ENCODE measurements at places on chromosomes 7 and 10.

DNA sequence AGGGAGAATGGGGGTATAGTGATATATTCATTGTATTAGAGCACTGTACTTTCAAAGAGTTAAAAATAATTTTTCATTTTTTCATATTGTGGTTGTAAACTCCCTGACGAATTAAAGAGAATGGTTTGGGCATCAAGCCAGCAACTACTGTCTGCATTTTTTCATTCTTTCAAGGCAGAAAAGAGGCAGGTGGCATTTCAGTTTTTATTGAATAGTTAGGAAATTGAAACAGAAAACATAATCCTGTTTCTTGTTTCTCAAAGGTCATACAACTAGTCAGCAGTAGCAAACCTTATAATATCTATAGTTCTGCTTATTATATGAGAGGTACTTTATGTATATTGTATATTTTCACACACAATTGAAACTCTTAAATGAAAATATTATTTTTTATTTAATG lies 303.9 kb upstream of the KCND2 start:
- no peak for DNase-seq

GRCh38 chr10:125128397-125129075 lies 31.8 kb downstream of the CTBP2 start:
- DNase-seq: no peak

- DNase-seq: no peak
These were observed 32.5 kb downstream of the NUB1 start for GRCh38 chr7:151374139-151374538.

- no peak for DNase-seq
These were observed 9.7 kb upstream of the ADAMTS14 start for GRCh38 chr10:70662362-70663220.

- no peak for DNase-seq
These were observed 145.6 kb downstream of the MGMT start for GRCh38 chr10:129612481-129613109.

DNA sequence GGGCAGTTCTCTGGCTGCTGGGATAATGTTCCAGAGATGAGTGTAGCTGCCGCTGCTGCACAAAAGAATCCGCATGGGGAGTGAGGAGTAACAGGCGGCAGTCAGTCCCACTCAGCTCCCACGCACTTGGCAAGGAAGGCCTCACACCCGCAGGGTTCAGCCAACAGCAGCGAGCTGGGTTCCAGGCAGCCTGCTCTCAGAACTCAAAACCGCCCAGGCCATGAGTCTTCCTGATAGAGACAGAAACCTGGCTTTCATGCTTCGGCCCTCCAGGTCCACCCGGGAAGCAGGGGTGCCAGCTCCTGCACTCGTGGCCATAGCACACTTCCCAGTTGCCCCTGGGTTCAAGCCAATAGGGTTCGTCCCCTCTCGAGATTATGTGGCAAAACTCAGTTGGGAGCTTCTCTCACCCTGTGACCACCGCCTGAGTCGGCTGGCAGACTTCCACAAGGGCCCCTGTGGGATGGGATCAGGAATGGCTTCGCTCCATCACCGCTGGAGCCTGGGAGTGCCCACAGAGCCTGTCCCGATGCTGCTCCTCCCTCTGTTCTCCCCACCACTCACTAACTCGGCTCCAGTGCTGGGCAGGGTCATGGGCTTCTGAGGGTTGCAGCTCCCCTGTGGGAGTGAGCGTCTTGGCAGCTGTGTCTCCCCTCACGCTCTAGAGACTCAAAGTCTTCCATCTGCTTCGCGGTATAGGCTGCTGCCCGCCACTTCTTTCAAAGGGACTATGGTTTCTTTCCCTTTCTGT lies 20.6 kb downstream of the CLRN3 start:
- no peak for DNase-seq

DNA sequence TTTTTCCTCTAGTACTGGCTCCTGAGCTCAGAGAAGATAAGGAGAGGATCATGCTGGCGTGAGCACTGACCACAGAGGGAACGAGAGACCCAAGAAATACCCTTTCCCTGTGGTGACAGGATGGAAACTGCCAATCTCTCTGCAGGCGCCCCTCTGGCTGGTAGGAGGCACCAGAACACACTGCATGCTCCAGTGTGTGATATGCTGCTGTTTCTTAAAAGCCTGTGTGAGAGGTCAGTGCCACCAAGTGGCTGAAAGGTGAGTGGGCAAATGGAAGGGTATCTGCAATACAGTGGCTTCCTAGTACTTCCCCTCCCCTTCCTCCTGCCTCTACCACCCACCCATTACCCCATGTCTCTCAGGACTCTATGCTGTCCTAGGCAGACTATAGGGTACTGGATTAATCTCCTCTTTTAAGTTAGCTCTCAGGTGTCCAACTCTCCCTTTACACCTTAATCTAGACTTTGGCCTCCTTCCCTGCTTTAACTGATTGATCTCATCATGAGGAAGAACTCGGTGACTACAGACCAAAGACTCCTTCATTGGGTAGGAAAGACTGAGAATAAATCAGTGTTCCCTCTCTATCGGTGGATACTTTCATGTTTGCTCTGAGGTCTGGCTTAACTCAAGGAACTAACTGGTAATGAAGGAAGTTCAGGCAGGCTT lies 283.6 kb downstream of the ADRA2A start:
- no peak for DNase-seq

DNA sequence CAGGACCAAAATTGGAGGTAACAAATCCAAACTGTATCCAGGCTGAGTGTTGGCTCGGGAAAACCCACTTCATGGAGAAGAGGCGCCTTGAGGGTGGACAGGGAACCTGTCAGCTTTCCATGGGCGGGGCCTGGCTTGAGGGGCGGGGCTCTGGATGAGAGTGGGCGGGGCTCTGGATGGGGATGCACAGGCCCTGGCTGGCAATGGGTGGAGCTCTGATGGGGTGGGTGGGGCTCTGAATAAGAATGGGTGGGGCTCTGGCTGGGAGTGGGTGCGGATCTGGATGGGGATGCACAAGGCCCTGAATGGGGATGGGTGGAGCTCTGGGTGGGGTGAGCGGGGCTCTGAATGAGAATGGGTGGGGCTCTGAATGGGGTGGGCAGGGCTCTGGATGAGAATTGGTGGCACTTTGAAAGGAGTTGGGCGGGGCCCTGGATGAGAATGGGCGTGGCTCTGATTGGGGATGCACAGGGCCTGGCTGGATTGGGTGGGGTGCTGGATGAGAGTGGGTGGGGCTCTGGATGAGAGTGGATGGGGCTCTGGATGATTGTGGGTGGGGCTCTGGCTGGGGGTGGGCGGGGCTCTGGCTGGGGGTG lies 96.6 kb upstream of the NPTX2 start:
- no peak for DNase-seq

DNA sequence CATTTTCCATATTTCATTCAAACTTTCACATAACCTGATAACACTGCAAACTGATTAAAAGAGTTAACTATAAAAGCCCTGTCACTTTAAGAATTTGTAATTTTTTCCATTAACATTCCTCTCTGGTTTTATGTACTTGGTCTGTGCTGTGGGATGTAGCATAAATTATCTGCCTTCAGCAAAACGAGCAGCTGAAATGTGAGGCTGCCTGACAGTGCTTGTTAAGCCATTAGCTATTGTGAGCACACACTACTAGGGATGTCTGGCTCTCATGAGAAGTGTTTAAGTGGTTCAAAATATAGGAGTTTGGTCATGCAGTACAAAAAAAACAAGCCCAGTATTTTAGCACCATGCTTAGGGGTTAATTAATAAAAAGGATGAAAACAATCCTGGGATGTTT lies 63.0 kb downstream of the HOXA1 start:
- no peak for DNase-seq

DNA sequence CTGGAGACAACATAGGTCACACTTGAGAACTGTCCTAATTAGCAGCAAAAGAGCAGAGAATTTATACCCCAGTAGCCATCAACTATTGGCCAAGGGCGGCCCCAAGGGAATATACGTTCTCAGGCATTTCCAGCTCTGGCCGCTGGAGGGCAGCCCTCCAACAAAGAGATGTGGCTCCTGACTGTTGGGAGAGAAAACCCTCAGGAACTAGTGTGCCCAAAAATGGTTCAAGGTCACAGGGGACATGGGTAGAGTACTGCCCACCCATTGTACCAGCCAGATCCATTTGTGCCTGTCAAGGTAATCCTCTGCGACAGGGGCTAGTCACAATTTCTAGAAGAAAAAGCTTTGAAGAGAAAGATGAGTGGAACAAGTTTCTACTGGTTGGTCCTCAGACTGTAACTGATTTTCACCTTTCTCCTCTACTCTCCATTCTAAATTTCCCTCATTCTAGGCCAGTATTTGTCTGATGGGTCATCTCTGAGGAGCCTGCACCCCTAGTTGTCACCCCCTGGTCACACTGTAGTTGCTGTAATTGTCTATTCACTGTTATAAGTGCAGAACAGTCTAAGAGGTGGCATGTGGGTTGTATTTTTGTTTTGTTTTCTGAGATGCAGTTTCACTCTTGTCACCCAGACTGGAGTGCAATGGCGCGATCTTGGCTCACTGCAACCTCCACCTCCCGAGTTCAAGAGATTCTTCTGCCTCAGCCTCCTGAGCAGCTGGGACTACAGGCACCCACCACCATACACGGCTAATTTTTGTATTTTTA lies 14.7 kb upstream of the C7orf33 start:
- DNase-seq: peak; percentile 44

DNA sequence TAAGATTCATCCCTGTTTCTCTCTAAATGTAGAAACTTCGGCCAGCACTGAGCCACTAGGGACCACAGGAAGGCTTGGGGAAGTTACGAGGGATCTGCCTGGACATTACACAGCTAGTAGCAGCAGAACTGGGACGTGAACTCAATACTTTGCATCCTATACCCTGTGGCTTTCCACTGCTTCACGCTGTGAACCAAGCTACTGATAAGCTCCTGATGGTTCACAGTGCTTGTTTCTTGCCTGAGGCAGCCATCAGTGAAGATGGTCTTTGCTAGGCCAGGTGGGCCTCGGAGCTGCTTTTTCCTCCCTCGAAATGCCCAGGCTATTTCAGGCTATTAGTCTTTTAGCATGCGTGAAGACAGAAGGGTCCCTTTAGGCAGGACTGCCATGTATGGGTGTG lies 132.7 kb downstream of the SH3PXD2A start:
- DNase-seq: no peak

DNA sequence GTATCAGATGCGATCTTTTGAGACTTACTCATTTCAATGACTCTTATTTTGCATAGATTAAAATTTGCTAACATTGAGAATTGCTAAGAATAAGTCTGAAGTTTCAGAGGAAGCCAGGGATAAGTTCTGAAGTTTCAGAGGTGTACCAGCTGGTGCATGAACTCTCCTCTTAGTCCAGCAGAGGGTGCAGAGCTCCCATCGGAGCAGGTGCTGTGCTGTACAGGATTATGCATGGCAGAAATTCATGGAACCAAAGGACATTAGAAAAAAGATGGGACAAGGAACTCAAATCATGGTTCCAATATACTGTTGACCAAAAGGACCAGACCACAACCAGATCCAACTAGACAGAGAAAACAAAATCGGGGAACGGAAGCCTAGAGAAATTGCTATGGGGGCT lies 41.9 kb downstream of the MGAM2 start:
- peak; percentile 14 for DNase-seq

DNA sequence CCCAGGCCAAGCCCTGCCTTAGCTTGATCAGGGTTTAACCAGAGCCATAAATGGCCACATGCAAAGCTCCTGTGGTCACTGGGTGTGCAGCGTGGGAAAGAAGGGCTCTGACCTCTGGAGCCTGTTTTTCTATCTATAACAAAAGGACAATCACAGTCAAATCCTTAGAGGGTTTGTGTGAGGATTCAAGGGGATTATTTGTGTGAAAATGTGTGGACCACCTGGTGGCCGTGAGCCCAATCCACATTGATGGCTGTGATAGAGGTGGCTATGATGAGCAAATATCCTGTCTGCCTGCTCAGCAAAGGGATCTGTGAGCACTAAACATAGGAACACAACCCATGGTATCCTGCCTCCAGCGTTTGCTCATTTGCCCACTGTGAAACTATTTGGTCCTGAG lies 107.1 kb downstream of the C10orf90 start:
- DNase-seq: no peak

DNA sequence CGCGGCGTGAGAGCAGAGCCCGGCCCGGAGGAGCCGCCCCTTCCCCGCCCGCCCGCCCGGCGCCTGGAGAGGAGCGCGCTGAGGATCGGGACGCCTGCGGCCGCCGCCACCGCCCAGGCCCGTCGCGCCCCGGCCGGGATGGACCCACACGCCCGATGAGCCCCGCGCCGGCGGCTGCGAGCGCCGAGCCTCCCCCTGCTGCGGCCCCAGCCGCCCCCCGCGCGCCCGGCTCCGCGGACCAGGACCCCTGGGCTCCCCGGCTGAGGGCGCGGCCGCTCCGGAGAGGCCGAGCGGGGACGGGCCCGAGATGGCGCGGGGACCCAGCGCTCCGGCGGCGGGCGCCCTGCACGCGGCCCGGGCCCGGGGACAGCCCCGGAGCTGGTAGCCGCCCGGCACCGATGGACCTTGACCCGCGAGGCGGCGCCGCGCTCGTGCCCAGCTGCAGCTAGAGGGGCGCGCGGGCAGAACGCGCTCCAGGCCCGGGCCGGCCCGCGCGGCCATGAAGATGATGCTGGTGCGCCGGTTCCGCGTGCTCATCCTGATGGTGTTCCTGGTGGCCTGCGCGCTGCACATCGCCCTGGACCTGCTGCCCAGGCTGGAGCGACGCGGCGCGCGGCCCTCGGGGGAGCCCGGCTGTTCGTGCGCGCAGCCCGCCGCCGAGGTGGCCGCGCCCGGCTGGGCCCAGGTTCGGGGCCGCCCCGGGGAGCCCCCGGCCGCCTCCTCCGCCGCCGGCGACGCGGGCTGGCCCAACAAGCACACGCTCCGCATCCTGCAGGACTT lies 520 bp downstream of the FAM20C start:
- no peak for DNase-seq

GRCh38 chr7:109126404-109127050 lies 556.9 kb downstream of the DNAJB9 start:
- DNase-seq: no peak

- no peak for DNase-seq
These were observed 86.6 kb downstream of the STRA8 start for GRCh38 chr7:135320268-135320667.

DNA sequence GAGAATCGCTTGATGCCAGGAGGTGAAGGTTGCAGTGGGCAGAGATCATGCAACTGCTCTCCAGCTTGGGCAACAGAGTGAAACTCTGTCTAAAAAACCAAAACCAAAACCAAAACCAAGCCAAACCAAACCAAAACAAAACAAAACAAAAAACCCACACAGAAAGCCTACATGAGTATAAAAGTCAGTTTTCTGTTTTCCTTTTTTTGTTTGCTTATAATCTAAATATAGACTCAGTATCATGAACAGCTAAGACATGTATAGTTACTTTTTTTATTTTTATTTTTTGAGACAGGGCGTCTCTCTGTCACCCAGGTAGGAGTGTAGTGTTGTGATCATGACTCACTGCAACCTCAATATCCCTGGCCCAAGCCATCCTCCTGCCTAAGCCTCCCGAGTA lies 16.8 kb upstream of the MTPN start:
- DNase-seq: no peak

DNA sequence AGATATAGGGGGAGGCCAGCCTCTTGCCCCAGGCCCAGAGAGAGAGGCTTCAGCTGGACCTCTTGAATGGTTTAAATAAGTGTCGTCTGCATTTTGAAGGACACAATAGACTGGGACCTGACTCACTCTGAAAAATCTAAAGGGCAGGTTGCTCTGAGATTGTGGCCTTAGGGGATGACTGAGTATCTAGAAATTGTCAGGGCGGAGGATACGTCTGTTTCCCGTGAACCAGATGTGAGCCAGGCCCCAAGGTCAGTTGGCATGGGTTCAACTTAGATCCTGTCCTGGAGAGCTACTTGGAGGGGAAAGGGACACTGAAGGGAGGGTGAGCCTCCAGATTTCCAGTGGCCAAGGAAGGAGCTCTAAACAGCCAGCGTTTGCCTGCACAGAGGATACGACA lies 110.2 kb downstream of the CHN2 start:
- DNase-seq: no peak

All from SW 1271 (cell line).